Heart right ventricle (tissue), 16 donors: ENCODE measurements at places on chromosomes 1 and 21.

- peak; percentile 68 for DNase-seq
Observed at GRCh38 chr1:156498432-156499193, 2.0 kb downstream of the MEF2D start.

GRCh38 chr21:41923631-41924367, 30.0 kb downstream of the C2CD2 start:
- peak; percentile 42 for DNase-seq

- DNase-seq: no peak
Observed at GRCh38 chr1:154859151-154859785, 10.8 kb downstream of the KCNN3 start.

- DNase-seq: peak; percentile 59
Observed at GRCh38 chr1:183416850-183417771, 1.1 kb downstream of the NMNAT2 start.

GRCh38 chr1:165354739-165355138, 1.8 kb downstream of the LMX1A start:
- DNase-seq: no peak

DNA sequence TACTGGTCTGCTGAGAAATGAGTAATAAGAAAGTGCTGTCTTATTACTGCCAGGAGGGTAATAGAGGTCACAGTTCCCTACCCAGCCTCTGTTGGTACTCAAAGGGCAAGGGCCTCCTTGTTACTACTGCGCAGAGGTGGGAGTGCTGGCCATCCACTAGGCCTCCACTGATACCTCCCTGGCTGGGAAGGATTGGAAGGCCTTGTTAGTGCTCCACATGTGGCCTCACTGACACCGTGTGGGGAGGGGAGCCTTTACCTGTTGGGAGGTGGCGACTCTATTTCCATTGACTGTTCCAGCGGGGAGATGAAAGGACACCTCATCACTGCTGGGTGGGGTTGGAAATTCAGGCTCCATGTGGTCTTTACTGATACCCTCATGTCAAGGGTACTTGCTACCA, 57.8 kb upstream of the USP24 start:
- DNase-seq: no peak

- DNase-seq: no peak
Observed at GRCh38 chr1:119108988-119109387, 31.5 kb downstream of the WARS2 start.

DNA sequence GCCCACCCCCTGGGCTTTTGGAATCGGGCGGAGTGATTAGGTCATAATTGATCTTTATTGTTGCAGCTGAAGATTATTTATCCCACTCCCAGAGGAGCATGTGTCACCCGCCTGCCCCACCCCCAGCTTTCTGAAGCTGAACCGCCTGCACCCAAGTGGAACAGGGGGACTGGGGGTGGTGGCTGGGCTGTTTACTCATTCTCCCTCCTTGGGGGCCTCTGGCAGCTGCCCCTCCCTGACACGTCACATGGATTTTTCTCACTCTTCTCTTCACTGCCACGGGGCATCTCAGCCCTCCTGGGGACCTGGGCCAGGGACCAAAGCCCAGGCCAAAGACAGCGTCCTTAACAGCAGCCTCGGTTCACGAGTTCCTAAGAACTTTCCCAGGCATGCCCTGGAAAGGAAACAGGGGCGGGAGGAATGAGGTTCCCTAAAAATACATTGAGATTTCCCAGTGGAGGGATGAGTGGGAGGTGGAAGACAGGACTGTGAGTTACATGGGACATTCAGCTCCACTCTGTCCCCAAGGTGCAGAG, 31.6 kb upstream of the SOX13 start:
- DNase-seq: peak; percentile 68
